ENCODE measurements at places on chromosomes 7 and 10.
A peak's percentile ranks its signal among the peaks of the same experiment; 100 is the strongest.

- no peak overlapping the region for H3K27ac ChIP-seq
- peaks cover 7% of the 10 kb centered on the region for H3K4me1 ChIP-seq
- no peak for DNase-seq
- no peaks in the 10 kb centered on the region for H3K27me3 ChIP-seq
- no peaks in the 10 kb centered on the region for H3K36me3 ChIP-seq
- no peak overlapping the region for H3K4me3 ChIP-seq
Observed at GRCh38 chr10:29628311-29628710, 6.5 kb downstream of the SVIL start.

GRCh38 chr7:89002981-89003956, 207.7 kb upstream of the TEX47 start:
- no peak overlapping the region for H3K27ac ChIP-seq
- H3K4me3 ChIP-seq: no peak overlapping the region
- no peaks in the 10 kb centered on the region for H3K4me1 ChIP-seq
- no peaks in the 10 kb centered on the region for H3K36me3 ChIP-seq

DNA sequence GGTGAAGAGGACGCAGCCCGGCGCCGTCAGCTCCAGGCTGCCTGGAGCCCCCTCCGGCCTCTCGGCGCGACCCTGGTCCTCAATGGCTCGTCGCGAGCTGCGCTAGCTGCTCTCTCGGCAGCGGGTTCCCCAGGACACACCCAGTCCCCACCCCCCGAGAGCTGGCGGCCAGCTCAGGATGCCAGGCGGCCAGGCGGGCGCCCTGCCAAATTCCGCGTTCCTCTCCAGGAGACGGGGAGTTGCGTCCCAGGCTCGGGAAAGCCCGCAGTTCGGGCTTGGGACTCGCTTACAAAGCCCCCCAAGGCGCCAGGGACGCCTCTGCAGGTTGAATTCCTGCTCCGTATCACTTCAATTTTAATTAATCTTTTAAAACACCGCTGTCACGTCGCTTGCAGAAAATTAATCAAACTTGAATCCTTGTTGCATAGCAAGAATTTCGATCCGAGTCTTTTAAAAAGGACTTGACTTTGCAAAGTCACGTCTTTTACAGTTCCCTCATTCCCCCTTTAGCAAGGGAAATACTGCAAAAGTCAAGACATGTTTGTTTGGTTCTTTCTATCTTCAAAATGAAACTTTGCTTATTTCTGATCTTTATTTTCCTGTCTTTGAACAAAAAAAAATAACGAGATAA, 28.2 kb downstream of the SKIDA1 start:
- H3K27me3 ChIP-seq: no peaks in the 10 kb centered on the region
- H3K36me3 ChIP-seq: no peaks in the 10 kb centered on the region
- peak overlapping the region; percentile 84 for H3K4me3 ChIP-seq
- DNase-seq: peak; percentile 86
- peaks cover 2% of the 10 kb centered on the region for H3K4me1 ChIP-seq
- H3K27ac ChIP-seq: peak overlapping the region; percentile 15

DNA sequence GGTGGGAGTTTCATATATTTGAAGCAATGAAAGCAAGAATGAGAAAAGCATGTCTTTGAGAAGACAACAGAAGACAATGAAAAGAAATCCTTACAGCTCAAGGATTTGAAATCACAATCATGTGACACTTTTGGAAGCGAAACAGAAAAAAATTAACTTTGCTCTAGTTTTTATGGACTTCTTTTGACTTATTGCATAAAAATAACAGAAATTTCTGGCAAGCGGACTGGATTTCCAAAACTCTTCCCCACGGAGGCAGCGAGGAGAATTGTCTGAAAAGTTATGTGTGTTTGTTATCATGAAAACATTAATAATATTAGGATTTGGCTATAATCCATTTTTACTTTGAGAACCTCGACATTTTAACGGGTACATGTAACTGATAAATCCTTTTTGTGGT, 223.3 kb downstream of the LRMDA start:
- H3K4me3 ChIP-seq: no peak overlapping the region
- H3K4me1 ChIP-seq: no peaks in the 10 kb centered on the region
- H3K27me3 ChIP-seq: peaks cover 4% of the 10 kb centered on the region
- no peak for DNase-seq
- H3K36me3 ChIP-seq: no peaks in the 10 kb centered on the region
- H3K27ac ChIP-seq: no peak overlapping the region

DNA sequence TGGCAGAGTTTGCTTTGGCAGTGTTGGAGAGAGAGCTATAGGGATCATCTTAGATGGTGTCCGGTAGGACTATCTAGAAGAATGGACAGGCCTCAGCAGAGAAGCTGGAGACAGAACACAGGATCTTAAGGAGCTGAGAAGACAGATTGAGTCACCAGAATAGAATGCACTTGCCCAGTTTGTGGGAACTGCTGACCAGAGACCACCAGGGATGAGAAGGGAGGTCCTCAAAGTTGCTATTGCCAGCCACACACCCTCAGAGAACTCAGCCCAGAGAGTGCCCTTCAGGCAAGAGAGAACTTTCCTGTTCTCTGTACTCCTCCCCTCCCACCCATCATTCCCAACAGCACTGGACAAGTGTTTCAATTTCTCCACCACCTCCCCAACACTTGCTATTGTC, 25.3 kb upstream of the GALNT11 start:
- H3K4me1 ChIP-seq: no peaks in the 10 kb centered on the region
- DNase-seq: no peak
- H3K4me3 ChIP-seq: no peak overlapping the region

DNA sequence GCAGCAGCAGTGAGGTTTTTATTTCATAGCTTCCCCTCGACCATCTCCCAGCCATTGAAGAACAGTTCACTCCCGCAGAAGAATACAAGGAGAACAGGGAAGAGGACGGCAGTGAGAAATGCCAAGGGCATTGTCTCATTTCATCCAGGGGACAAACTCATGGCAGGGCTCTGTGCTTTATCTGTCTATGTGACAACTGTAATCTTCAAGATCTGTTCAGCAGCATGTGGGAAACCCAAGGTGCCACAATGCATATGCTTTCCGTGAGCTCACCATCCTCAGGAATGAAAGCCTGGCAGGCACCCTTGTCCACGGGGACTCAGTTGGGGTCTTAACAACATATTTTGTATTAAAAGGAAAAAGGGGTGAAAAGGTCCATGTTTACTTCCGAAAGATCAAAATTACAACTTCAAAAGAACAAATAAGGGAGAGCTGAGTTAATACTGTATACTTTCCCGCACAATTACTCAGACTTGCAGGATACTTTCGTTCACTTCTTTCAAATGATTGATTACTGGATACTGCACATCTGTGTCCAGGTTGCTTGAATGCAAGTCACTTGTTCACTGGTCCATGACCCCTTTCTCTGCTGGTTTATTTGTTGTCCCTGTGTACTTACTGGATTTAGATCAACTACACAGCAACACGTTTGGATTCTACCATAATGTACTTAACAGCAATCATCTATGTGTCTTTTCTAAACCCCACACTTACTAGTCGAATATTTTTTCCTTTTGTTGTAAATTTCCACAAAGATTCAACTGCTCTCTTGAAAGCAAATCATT, 90.1 kb upstream of the ATP6V0A4 start:
- H3K4me1 ChIP-seq: no peaks in the 10 kb centered on the region
- H3K4me3 ChIP-seq: no peak overlapping the region
- DNase-seq: no peak
- H3K36me3 ChIP-seq: no peaks in the 10 kb centered on the region

DNA sequence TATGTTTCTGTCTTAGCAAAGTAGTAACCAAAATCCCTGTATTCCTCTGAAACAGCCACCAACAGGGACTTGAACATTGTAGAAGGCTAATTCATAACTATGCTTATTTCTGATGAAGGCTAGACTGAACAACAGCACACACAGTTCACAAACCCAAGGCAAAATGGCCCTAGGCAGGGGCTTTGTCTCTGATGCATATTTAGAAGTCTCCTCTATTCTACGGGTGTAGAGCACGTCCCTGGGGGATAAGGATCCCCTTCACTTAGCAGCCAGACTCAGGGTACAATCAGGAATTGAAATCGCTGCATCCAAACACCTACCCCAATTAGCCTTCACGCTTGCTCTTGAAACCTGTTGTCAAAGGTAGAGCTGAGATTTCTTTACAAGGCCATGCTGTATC, 45.5 kb downstream of the FGFR2 start:
- no peaks in the 10 kb centered on the region for H3K36me3 ChIP-seq
- DNase-seq: no peak
- no peak overlapping the region for H3K4me3 ChIP-seq
- no peaks in the 10 kb centered on the region for H3K4me1 ChIP-seq
- no peak overlapping the region for H3K27ac ChIP-seq

- DNase-seq: peak; percentile 49
- peaks cover 3% of the 10 kb centered on the region for H3K4me1 ChIP-seq
- no peaks in the 10 kb centered on the region for H3K36me3 ChIP-seq
- no peak overlapping the region for H3K4me3 ChIP-seq
- H3K27me3 ChIP-seq: no peaks in the 10 kb centered on the region
Observed at GRCh38 chr7:28858206-28858605, 99.9 kb downstream of the TRIL start.

- no peaks in the 10 kb centered on the region for H3K27me3 ChIP-seq
- peak overlapping the region; percentile 83 for H3K27ac ChIP-seq
- H3K4me3 ChIP-seq: peak overlapping the region; percentile 18
- peaks cover 4% of the 10 kb centered on the region for H3K36me3 ChIP-seq
- DNase-seq: no peak
- peaks cover 23% of the 10 kb centered on the region for H3K4me1 ChIP-seq
Observed at GRCh38 chr10:125124115-125124487, 36.3 kb downstream of the CTBP2 start.

All from fibroblast of lung (primary cell).